ENCODE measurements at places on chromosomes 5 and 9.

GRCh38 chr9:9996259-9996658 lies 616.5 kb downstream of the PTPRD start:
- DNase-seq, result no peak

DNA sequence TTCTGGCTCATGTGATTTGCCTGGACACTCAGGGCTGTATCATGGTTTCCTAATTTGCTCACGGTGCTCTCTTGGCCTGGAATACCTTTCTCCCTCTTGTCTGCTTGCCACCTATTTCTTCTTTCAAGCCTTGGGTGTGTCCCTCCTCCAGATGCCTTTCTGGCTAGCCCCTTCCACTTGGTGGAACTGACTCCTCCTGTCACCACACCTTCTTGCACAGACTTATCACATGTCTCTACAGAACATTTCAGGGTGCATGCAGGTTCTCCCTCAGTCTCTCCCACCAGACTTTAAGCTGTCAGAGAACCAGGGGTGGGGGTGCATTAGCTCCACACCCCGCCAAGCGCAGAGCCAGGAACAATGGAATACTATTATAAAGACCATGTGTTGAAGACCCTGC lies 1.9 kb downstream of the TBC1D2 start:
- DNase-seq, result no peak

GRCh38 chr9:132749306-132749705 lies 79.0 kb downstream of the GTF3C4 start:
- no peak for DNase-seq

DNA sequence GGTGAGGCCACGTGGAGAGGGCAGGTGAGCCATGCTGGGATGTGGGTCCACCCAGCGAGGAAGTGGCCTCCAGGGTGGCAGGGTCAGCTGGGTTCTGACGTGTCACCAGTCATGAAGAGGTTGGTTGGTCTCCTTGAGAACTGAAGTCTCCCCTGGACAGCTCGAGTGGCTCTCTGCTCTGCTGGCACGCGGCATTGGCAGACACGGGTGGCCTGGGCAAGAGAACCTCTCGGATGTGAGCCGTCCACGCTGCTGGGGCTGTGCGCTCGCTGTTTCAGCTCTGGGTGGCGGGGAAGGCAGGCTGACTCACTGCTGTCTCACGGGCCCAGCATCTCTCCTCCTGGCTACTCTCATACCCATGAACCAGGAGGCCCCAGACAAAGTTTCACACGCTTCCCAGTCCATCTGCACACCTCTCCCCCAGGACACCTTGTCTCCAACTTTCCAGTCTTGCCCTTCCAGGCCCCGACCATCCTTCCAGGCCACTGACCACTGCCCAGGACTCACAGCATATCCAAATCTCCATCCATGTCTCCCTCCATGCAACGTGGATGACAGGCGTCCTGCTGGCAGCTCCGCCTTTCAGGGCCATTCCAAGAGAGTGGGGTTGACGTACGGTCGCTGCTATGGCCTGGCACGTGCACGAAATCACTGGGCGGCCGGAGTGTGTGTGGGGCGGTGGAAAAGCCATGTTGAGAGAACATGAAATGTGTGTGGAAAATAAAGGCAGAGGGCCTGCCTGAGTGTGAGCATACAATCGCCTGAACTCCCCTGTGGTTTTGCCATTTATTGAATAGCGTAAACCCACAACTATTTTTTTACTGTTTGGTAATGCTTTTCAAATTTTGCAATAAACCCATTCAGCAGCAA lies 145.0 kb upstream of the COL5A1 start:
- DNase-seq, result no peak

DNA sequence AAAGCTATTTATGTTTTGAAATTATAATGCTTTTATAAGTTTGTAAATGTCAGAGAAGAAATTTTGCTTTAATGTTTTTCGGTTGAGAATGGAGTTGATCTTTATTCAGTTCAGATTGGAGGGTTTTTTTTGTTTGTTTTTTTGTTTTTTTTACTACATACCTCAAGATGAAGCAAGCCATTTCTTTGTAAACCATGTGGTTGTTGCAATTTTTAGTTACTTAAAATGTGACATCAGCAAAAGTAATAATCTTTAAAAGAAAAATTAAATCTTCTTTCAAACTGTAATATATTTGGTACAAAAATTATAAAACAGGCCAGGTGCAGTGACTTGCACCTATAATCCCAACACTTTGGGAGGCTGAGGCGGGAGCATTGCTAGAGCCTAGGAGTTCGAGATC lies 102.6 kb downstream of the CDC42SE2 start:
- peak; percentile 74 for DNase-seq

DNA sequence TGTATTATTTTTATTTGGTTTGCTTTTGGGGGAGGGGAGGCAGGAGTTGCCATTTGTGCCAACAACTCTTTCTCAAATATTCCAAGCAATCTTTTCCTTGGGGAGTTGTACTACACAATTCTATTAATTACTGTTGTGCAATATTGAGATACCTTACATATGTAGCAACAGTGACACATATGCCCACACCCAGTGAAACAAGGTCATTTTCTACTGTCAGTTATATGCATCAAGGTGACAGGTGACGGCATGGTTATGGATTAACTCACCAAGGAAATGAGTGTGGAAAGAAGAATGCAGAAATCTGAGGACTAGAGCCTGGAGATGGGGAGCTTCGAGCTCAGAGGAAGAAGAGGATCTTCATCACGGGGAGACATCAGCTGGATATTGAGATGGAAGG lies 17.9 kb upstream of the MSMP start:
- no peak for DNase-seq

DNA sequence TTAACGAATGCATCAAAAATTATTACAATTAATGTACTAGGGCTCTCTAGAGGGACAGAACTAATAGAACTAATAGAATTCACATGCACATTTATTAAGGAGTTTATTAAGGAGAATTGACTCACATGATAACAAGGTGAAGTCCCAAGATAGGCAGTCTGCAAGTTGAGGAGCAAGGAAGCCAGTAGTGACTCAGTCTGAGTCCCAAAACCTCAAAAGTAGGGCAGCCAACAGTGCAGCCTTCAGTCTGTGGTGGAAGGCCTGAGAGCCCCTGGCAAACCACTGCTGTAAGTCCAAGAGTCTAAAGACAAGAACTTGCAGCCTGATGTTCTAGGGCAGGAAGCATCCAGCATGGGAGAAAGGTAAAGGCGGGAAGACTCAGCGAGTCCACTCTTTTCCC lies 633.8 kb downstream of the SEMA5A start:
- no peak for DNase-seq

- DNase-seq, result peak; percentile 39
These were observed 171.3 kb downstream of the SLC28A3 start for GRCh38 chr9:84169240-84169639.

DNA sequence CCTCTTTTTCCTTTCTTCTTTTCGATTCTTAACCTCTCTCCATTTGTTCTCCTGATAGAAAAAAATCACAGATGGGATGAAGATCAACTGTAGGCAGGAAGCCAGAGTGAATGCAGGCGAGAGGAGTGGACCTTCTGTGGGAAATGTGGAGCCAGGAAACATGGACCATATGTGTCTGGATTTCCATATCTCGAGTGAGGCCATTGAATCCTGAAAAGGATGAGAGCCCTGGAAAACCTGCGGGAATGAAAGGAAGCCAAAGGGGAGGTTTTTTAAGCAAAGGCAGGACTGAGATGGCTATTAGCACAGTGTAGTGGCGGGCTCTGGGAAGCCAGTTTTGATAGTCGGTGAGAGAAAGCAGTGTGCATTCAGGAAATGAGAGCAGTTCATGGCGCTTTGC lies 139.5 kb upstream of the C9orf72 start:
- no peak for DNase-seq

DNA sequence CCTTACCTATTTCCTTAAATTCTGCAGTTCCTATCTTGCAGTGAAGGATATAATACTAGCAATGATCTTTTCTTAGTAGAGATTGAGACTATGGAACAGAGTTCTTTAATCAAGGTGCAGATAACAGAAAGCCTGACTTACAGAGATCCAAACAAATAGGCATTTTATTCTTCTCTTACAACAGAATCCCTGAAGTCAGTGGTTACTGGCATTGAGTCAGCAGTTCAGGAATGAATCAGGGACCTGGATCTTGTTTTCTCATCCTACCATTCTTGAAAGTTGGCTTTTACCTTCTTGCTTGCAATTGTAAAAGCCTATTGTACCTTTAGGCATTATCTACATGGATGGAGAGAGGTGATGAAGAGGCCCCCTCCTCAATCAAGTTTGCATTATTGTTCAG lies 47.5 kb upstream of the TLE4 start:
- DNase-seq, result peak; percentile 33

Data from adipocyte (in vitro differentiated cells).